ENCODE measurements at places on chromosomes 4 and X.
A peak's percentile ranks its signal among the peaks of the same experiment; 100 is the strongest.

DNA sequence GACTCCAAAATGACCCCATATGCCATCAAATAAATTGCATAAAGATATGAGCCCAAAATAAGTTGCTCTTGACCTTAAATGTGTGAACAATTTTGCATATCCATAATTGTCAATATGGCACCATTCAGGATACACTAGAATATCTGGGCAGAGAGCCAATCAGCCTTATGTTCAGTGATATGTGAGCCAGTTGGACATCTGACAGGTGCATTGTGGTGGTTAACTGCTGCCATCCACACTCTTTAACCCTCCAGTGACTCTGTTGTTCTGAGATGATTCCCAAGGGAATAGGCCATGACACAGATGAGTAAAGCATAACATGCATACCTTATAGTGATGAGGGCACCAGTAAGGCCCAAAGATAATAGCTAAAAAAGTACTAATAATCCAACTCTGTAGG, 500.1 kb downstream of the PCDH18 start:
- DNase-seq: peak; percentile 12

- no peak for DNase-seq
Observed at GRCh38 chrX:148984238-148984637, 483.8 kb downstream of the AFF2 start.

GRCh38 chr4:143341186-143341755, 4.6 kb downstream of the GAB1 start:
- DNase-seq: no peak

GRCh38 chrX:25070038-25070437, 54.3 kb upstream of the ARX start:
- no peak for DNase-seq

DNA sequence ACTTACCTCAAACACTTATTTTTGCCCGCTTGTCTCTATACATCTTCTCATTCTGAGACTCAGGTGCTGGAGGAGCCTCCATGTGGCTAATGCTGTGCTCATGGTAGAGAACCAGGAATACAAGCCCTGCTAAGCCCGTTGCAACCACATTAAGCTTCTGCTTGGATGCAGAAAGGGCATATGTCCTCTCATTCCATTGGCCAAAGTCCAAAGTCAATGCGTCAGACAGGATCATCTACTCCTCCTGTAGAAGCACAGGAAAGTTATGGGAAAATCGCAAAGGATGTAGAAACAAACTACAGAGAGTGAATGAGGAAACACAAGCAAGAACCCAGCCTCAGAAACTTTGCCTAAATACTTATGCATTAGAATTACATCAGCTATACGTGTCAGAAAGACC, 124.5 kb upstream of the AGA start:
- no peak for DNase-seq

- no peak for DNase-seq
Observed at GRCh38 chr4:2172161-2172560, 69.8 kb downstream of the HAUS3 start.

- DNase-seq: no peak
Observed at GRCh38 chr4:137529432-137529831, 2.9 kb downstream of the PCDH18 start.

DNA sequence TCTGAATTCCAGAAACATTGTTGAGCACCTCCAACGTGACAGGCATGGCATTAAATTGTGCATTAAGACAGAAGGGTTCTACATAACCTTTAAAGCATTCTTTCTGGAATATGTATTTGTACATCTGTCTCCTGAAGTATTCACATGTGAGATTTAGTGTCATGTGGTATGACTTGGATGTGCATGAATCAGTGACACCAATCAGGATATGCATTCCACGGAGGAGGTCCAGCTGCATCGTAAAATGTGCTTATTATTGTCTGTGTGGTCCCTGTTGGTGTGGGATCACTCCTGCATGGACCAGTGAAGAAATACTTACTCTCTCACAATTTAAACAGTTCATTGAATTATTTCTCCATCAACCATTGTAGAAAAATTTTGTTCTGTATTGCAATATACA, 149.0 kb downstream of the MID1 start:
- no peak for DNase-seq

DNA sequence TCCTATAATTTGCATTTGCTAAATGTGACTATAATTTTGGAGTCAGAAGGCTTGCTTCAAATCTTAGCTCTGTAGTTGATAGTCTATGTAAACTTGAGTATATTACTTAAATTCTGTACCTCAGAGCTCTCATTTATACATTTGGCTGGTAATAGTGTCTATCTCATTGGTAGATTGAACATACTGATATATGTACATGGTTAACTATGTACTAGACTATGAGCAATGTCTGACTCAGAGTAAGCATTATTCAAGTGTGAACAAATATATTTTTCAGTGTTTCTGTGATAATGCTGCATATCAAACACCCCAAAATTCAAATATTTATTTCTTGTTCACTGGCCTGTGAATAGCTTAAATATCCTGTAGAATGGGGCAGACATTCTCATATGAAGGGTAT, 1568.9 kb upstream of the PABPC4L start:
- DNase-seq: no peak

DNA sequence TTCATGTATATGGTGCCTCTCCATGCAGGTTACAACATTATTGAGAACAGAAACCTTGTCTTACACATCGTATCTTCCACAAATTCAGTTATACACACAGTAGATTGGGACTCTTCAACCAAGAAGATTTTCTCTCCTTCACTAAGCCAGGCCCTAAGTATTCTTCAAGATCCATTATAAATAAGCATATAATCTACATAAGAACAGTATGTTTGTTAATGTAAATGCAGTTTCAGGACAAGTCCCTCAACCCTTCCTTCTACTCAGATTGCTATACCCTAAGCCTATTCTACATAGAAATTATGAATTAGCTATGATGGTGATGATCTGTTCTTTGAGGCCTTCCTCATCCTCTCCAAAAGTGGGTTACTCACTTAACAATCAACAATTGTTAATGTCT, 41.2 kb downstream of the COL4A6 start:
- no peak for DNase-seq

GRCh38 chr4:37603070-37603468, 83.1 kb downstream of the RELL1 start:
- DNase-seq: peak; percentile 88

DNA sequence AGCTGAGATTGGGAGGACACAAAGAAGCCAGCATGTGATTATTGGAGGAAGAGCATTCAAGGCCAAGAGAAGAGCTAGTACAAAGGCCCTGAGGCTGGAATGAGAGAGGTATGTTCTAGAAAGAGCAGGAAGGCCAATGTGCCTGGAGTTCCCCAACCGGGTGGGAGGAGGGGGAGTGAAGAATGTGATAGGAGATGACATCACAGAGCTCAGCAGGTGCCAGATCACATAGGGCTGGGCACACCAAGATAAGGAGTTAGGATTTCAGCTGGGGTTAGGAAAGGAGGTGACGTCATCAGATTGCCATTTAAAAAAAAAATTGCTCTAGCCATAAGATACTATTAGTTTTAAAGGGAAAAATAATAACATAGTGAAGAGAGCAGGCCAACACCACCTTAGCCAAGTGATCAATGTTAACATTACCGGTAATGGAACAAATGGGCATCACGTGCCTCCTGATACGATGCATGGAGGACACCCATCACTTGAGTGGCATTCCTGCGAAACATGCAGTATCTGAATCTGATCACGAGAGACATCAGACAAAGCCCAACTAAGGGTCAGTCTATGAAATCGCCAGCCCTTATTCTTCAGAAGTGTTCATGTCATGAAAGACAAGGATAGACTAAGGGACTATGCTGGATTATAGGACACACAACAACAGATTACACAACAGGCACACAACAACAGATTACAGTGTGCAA, 344.3 kb downstream of the BCOR start:
- no peak for DNase-seq

DNA sequence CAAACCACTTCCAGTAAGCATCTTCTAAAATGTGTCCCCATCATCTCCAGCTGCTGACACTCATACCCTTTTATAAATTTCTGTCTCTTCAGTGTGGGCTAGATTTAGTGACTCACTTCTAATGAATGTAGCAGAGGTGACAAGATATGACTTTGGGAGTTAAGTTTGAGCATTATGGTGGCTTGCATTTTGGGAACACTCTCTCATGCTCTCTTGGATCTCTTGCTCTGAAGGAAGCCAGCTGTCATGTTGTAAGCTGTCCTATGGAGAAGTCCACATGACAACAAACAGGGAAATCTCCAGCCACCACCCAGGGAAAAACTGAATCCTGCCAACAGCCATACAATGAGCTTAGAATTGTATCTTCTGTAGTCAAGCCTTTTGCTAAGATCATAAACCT, 691.3 kb upstream of the PCDH7 start:
- DNase-seq: no peak

DNA sequence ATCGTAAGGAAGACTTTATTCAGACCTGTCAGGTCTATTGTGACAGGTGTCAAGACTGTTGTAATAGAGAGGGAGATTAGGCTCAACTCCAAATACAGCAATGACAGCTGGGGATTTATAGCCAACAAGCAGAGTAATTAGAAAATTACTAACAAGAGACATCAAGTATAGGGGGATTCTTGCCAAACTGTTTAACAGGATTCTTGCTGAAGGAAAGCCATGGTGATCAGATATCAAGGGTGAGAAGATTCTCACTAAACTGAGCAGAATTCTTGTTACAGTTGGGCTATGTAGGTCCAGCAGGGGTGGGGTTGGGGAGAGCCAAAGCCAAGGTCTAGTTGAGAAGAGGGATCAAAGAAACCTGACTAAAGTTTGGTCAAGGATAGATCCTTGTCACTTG, 461.0 kb upstream of the GALNT7 start:
- DNase-seq: no peak

GRCh38 chr4:74044677-74045076, 6.2 kb upstream of the CXCL3 start:
- DNase-seq: no peak

DNA sequence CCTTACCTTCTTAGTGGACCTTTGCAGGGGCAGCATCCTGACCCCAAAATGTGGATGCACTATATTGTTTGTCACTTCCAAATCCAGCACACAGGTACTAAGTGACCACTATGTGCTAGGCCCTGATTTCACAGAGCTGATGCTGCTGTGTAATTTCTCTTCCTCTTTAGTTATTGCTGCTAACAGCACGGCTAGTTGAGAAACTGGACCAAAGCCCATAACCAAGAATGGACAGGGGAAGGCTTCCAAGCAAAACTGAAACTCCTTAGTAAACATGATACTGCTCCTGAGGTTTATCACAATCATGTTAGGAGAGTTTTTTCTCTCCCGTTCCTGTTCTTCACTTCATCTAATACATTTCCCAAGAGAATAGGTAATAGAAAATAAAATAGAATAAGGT, 172.9 kb upstream of the TTC29 start:
- DNase-seq: no peak

DNA sequence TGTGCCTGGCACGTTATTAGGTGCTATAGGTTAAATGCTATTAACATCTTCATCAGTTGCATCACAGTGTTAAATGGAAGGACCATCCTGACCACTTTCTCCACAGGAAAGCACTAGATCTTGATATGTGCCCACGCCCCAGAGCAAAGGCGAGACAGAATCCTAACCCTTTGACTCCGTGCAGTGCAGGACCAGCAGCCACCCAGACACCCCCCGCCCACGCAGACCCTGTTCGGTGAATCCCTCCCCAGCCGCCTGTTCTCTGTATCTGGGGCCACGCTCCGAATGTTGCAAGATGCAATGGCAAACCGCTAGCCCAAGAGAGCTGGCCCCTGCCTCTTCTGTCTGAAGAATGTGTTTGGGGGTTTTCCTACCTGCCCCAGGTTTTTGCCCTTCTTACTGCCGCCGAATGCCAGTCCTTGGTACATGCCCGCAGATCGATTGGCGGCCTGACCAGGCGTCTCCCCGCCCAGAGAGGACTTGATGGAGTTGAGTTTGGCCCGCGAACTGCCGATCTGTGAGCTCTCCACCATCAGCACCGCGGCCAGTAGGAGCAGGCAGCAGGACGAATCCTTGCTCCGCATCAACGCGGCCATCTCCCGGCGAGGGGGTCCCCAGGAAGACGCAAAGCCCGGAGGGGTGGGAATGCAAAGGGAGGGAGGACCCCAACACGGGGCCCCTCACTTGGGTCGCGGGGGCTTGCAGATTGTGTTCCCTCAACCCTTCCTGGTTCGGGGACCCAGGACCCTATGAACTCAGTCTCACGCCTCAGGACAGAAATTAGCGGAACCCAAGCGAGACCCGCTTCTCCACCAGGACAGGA, 906 bp downstream of the DKK2 start:
- DNase-seq: peak; percentile 84

GRCh38 chr4:183657564-183657963, 1.4 kb downstream of the RWDD4 start:
- DNase-seq: no peak

- no peak for DNase-seq
Observed at GRCh38 chrX:153901753-153902140, 2.7 kb upstream of the AVPR2 start.

DNA sequence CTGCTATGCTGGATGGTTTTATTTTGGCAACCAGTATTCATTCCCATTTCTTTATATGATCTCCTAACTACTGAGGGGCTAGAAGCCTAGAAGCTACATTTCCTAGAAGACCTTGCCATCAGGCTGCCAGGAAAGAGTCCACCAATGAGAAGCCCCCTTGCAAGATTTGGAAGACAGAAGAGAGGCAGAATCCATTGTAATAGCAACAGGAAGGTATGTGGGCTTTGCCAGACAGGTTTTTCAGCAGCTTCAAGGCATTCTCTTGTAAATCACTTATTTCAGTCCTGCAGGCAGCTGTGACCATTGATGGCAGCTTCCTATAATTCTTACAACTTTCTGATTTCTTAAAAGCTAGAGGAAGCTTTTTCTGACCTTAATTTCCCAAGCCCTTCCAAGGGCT, 148.3 kb upstream of the NHS start:
- no peak for DNase-seq

- peak; percentile 6 for DNase-seq
Observed at GRCh38 chr4:83454686-83455085, 937 bp downstream of the HELQ start.

DNA sequence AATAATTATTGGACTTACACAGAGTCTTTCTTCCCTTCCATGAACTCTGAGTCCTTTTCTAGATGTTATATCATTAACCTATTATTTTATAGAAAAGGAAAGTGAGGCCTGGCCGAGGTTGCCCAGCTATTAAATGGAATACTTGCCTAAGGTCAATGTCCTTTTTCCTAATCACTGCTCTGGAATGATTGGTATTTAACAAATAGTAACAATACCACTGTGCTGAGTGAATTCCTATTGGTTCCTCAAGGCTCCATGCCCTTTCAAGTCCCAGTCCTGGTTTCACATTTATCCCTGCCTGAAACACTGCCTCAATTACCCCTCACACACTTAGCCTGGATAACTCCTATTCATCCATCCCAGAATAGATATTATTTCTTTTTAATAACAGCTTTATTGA, 6.2 kb downstream of the TCEAL9 start:
- no peak for DNase-seq

DNA sequence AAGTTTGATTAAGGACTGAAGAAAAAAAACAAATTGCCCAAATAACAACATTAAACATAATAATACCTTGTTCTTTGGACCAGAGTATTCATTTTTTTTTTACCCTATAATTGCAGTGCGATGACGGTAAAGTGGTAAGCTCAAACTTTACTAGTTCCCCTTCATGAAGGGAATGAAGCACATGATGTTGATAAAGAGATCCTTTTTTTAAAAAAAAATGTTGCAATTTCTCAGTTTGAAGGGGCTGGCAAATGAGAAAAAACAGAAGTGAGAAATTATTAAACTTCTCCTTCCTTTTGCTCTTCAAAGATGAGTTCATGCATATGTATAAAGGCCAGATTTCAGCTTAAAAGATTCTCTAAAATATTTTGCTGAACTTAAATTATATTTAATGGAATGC, 231.7 kb downstream of the C4orf33 start:
- DNase-seq: no peak

- peak; percentile 56 for DNase-seq
Observed at GRCh38 chr4:147160908-147161513, 215.3 kb upstream of the TTC29 start.

GRCh38 chr4:56465599-56466295, 1.7 kb upstream of the SRP72 start:
- peak; percentile 3 for DNase-seq

Data from retina (tissue), 1 donor.